Left hindlimb (tissue), 1 donor: ENCODE measurements at places on chromosomes 5 and 9.
A peak's percentile ranks its signal among the peaks of the same experiment; 100 is the strongest.

- peak; percentile 47 for DNase-seq
Measured at GRCh38 chr9:136852664-136853595, 784 bp downstream of the MAMDC4 start.

DNA sequence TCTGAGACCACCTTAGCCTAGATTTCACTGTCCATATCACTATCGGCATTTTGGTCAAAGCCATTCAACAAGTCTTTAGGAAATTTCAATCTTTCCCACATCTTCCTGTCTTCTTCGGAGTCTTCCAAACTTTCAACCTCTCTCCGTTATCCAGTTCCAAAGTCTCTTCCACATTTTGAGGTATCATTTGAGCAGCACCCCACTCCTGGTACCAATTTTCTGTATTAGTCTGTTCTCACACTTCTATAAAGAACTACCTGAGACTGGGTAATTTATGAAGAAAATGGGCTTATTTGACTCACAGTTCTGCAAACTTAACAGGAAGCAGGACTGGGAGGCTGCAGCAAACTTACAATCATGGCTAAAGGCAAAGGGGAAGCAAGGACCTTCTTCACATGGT, 215.5 kb downstream of the CYLC2 start:
- DNase-seq: no peak

DNA sequence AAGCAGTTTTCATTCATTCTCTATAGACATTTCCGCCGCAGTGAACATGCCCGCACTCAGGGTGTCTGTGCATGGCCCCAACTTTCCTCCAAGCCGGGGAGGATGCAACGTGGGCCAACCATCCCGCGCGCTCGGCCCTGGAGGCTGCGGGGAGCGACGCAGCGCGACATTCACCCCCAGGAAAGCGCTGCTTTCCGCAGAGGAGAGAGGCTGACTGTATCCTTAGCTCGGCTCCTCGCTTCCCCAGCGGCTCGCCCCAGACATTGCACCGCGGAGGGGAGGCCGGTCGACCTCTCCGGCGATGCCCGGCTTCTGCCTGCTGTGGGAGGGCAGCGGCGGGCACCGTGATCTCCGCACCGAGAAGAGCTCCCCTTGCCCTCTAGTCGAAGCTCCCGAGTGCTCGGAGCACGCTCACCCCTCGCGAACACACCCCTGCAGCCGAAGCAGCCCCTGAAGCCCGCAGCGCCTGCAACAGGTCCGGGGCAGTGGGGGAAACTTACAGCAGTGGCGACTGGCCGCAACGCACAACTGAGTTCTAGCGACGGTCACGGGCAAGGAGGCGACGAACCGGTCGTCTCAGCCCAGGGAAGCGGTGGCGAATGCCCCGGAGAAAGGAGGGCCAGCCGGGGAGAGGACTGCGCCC, 600 bp downstream of the ENC1 start:
- peak; percentile 68 for DNase-seq

- DNase-seq: peak; percentile 58
Measured at GRCh38 chr5:148733601-148734438, 79.5 kb upstream of the HTR4 start.

DNA sequence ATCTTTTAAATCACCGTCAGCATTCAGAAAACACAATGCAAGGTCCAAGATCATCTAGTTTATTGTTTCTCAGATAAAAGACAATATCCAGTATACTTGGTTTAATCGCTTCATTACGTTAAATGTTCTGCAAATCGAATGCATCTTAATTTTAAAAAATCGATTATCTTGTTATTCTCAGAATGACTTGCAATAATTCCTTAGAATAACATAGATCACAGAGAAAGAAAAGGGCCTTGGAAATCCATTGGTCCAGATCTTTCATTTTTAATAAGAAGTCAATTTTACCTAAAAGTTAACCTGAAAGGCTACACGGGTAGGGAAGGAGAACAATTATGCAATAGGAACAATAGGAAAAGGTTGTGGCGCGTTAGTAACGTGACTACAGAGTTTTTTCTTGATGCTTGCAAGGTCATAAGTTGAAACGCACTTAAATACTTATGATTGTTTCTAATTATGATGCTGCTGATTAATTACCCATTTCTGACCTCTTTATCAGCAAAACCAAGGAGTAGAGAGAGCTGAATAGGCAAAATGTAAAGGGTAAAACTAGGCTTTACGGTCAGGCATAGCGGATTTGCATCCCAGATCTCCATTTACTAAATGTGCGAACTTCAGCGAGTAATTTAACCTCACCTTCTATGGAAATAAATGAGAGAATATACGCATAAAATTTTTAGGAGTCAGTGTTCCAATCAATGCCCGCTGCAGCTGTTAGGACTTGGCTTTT, 769 bp upstream of the LYRM7 start:
- no peak for DNase-seq

DNA sequence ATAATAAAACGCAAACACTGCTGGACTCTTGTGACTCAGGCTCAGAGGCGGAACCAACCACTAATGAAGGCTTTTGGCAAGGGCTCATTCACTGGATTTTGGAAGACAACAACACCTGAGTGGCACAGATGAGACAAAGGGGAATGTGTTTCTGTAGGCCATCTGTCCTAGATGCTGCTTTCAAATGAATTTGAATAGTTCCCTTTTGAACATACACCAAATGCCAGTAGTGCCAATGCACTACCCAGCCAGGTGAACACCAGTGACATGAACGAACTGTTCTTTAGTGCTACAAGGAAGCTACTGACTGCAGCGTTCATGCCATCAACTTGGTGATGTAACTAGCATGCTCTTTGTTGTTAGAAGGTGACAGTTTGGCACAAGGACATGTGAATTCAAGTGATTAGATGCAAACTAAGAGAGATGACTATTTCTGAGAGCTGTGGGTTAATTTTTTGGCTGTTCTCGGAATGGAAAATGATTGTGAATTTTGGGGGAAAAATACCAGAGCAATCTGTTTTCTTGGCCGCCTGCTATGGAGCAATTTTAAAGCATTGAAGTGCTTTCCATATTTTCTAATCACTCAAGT, 173.7 kb downstream of the SLC24A2 start:
- DNase-seq: no peak

DNA sequence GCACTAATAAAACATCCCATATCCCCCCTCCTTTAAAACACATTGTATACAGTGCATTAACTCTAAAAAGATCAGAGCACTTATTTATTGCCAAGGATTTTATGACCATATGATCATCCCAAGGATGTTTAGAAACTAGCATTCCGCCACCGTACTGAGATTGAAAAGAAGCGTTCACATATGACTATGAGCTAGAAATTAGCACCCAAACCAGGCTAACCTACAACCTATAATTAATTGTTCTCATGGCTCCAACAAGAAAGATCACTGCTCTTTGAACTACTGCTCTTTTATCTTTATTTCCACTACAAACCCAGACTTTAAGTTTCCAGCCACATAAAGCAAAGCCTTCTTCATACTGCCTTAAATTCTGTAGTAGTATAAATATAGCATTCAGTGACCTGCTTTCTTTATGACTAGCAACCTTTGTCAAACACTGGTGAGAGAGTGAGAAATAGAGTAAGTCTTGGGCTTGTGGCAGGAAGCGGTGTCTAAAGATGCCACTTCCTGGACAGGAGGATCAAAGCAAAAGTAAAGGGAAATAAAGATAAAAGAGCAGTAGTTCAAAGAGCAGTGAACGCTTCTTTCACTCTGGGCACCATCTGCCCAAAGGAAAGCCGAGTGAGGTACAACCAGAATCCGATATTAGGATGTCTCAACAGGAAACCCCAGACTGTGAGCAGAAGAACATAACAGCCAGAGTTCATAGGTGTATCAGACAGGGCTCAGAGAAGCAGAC, 151.1 kb upstream of the ERCC6L2 start:
- DNase-seq: no peak

DNA sequence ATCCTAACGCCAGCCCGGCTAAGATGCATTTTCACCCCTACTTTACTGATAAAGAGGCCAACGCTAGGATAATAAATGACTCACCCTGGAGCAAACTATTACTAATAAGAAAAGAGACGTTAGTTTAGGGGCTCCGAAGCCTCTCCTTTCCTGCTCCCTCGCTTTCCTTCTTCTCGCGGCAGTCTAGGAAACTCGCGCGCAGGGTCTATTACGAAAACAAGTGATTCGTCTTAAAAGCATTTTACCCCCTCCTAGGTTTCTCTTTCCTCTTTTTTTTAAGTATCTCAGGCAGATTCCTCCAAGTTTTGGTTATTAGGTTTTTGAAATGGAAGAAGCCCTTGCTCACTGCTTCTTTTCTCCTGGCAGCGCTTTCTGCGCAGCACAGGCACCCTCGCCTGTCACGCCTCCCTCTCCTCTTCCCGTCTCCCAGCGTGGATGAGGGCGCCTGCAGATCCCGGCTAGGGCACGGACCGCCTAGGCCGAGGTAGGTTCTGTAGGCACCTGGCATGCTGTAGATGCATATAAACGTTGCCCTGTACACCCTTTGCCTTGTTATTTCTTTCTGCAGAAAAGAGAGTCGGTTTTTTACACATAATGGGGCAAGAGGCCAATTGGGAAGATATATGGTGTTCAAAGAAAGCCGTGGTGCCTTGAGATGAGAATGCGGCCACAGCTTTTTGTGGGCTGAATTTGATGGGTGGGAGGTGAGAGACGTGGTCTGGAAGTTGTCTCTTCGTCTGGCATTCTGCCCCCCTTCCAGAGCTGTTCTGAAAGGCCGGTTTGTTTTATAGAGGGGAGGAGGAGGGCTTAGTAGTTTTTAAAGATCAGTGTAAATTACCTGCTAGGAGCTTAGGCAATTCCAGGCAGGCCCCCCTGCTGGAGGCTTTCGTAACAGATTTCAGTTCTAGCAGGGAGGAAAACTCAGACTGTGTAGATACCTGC, 983 bp downstream of the GCNT1 start:
- DNase-seq: peak; percentile 54
